ENCODE measurements at places on chromosomes 1 and 21. TPM values are rescaled to one million over a fixed set of nuclear protein-coding genes. Genes with fewer than 3 reads are reported as not detected.
A peak's percentile ranks its signal among the peaks of the same experiment; 100 is the strongest.

Gene TNFRSF4
- total RNA-seq = 0.33 TPM

Gene SLAMF8
- total RNA-seq = not detected

Gene CDC42BPA
- 35.3 TPM for total RNA-seq

- H3K4me3 ChIP-seq = no peak overlapping the region
- no peak for DNase-seq
- no peaks in the 10 kb centered on the region for H3K36me3 ChIP-seq
- peaks cover 7% of the 10 kb centered on the region for H3K27me3 ChIP-seq
- no peaks in the 10 kb centered on the region for H3K4me1 ChIP-seq
These were observed 2.2 kb downstream of the CLEC20A start for GRCh38 chr1:178494569-178494971.

DNA sequence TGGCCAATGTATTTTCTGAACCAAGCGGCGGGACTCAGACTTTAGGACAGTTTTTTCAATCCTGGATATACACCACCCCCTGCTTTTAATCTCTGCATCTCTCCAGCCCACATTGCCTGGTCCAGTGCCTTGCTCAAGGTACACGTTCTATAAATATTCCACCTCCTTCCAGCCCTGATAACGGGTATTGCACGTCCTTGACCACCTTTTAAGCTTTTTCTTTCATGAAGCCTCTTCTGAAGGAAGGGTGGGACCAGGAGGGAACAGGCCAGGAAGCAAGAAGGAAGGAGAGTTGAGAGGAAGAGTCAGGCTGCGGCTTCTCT lies 3.4 kb downstream of the S100A16 start:
- H3K4me1 ChIP-seq = peaks cover 40% of the 10 kb centered on the region
- peak overlapping the region; percentile 43 for H3K4me3 ChIP-seq
- H3K27me3 ChIP-seq = no peaks in the 10 kb centered on the region
- peaks cover 8% of the 10 kb centered on the region for H3K36me3 ChIP-seq
- no peak for DNase-seq

DNA sequence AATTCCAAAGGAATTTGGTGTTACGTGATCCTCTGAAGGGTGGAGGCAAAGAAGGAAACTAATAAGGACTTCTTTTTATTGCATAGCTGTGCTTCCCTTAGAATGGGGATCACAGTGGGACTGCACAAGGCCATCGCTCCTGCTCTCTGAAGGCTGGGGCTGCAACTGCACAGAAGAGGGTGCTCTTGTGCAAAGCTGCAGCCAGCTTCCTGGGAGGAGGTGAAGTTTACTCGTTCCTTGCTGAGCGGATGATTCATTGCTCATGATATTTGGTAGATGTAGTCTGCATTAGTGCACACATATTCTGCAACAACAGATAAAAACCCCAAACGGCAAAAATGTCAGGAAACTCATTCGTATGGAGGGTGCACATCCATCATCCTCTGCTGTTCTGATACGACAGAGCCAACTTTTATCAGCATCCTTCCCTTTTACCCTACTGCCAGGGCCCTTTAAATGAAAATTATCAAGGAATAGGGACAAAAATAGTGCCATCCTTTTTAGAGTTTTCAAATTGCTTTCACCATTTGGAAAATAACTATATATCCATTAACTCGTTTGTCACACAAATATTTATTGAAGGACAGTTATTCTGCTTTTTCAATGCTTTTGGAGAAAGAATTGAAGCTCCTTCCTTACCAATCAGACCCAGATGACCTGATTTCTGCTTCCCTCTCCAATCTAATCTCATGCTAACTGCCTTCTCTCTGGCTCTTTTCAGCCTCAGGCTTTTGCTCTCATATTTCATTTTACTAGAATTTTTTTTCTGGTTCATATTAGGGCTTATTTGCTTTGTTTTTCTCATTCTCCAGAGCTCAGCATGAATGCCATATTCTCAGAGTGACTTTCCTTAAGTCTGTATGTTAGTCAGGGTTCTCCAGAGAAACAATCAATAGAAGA lies 263.6 kb downstream of the DUSP10 start:
- no peak for DNase-seq
- peaks cover 10% of the 10 kb centered on the region for H3K27me3 ChIP-seq
- no peak overlapping the region for H3K27ac ChIP-seq
- H3K4me1 ChIP-seq = peaks cover 4% of the 10 kb centered on the region
- H3K4me3 ChIP-seq = no peak overlapping the region
- no peaks in the 10 kb centered on the region for H3K36me3 ChIP-seq

- H3K27ac ChIP-seq = no peak overlapping the region
- no peak for DNase-seq
- H3K4me3 ChIP-seq = no peak overlapping the region
- no peaks in the 10 kb centered on the region for H3K36me3 ChIP-seq
These were observed 62.2 kb upstream of the ATP1B1 start for GRCh38 chr1:169044296-169044695.

DNA sequence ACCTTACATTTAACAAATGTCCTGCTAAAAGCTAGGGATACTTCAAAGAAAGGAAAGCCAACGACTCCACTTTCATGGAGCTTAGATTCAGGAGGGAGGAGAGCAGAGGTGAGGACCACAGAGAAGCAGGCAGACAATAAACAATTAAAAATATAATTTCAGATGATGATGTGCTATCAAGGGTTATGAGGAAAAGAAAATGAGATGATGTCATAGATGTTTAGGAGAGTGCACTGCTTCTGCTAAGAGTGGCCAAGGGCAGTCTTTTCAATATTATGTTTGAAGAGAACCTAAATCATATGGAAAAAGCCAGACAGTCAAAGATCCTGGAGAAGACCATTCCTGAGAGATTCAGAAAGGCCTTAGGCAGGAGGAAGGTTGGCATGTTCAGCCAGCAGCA lies 66.6 kb upstream of the HOOK1 start:
- no peak overlapping the region for H3K4me3 ChIP-seq
- H3K4me1 ChIP-seq = peaks cover 17% of the 10 kb centered on the region
- peaks cover under 1% of the 10 kb centered on the region for H3K27me3 ChIP-seq
- DNase-seq = no peak
- no peak overlapping the region for H3K27ac ChIP-seq

DNA sequence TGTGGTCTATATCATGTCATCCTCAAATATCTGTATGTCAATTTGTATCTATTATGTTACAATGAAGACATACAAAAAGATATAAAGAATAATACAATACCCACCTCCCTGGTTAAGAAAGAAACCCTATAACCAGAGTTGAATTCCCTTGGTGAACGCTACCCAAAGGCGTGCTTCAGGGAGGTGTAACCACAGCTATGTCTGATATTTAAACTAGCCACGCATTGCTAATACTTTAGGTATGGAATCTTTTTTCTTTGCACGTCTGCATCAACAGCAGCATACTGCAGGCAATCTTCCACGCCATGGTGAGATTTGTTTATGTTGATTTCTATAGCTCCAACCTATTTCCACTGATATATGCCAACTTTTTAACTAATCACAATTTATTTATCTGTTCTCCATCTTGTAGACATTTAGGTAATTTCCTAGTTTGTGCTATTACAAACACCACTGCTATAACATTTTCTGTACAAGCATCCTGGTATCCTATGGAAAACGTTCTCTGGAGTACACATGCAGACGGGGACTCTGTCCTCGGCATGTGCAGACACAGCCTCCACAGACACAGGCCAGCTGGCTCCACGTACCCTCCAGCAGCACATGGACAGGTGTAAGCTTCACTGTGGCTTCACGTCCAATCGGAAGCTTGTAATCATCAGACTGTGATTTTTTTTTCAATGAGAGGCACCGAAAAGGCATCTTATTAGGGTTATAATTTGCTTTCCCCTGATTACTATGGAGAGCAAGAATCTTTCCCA lies 58.5 kb downstream of the HSF2BP start:
- H3K4me1 ChIP-seq = peaks cover 4% of the 10 kb centered on the region
- no peak overlapping the region for H3K4me3 ChIP-seq
- no peaks in the 10 kb centered on the region for H3K27me3 ChIP-seq
- H3K27ac ChIP-seq = no peak overlapping the region

DNA sequence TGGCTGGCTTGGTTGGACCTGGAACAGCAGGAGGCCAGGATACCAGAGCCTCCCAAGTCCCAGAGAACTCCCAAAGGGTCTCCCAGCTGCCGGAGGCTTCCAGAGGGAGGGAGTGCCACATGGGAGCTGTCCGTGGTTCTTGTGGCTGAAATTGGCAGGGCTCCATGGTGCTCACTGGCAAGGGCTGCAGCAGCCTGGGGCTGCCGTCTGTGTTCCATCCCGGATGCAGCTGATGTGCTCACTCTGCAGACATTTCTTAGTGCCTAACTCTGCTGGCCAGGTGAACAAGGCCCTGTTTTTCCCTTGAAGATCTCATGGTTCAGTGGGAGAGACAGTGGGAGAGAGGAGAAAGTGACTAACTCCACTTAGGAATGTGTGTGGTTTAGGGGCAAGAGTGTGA lies 261.1 kb downstream of the CAMTA1 start:
- H3K27ac ChIP-seq = no peak overlapping the region
- H3K4me1 ChIP-seq = no peaks in the 10 kb centered on the region
- no peak overlapping the region for H3K4me3 ChIP-seq
- DNase-seq = peak; percentile 35
- peaks cover 33% of the 10 kb centered on the region for H3K27me3 ChIP-seq

DNA sequence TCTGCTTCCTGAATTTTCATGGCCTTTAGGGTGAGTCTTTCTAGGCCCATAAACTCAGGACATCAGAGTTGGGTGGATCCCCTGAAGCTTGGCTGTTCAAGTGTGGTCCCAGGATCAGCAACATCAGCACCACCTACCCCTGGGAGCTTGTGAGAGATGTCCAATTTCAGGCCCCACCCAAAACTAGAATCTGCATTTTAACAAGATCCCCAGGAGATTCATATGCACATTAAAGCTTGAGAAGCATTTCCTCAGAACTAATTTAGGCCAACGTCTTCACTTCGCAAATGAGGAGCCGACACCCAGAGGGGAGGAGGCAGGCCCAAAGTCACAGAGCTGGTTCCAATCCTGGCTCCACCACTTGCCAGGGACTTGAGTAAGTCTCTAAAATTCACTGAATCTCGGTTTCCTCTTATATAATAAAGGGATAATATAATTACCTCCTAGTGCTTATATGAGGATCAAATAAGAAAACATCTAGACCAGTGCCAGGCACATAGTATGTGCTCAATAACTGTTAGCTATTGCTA lies 10.3 kb upstream of the PHLDA3 start:
- no peaks in the 10 kb centered on the region for H3K36me3 ChIP-seq
- H3K27me3 ChIP-seq = peaks cover 52% of the 10 kb centered on the region
- H3K4me1 ChIP-seq = peaks cover 17% of the 10 kb centered on the region
- no peak overlapping the region for H3K27ac ChIP-seq
- DNase-seq = no peak

GRCh38 chr1:225666495-225666894 lies 13.6 kb upstream of the ENAH start:
- H3K4me1 ChIP-seq = peaks cover 2% of the 10 kb centered on the region
- H3K27ac ChIP-seq = no peak overlapping the region
- H3K27me3 ChIP-seq = no peaks in the 10 kb centered on the region
- no peak overlapping the region for H3K4me3 ChIP-seq
- no peaks in the 10 kb centered on the region for H3K36me3 ChIP-seq
- no peak for DNase-seq

DNA sequence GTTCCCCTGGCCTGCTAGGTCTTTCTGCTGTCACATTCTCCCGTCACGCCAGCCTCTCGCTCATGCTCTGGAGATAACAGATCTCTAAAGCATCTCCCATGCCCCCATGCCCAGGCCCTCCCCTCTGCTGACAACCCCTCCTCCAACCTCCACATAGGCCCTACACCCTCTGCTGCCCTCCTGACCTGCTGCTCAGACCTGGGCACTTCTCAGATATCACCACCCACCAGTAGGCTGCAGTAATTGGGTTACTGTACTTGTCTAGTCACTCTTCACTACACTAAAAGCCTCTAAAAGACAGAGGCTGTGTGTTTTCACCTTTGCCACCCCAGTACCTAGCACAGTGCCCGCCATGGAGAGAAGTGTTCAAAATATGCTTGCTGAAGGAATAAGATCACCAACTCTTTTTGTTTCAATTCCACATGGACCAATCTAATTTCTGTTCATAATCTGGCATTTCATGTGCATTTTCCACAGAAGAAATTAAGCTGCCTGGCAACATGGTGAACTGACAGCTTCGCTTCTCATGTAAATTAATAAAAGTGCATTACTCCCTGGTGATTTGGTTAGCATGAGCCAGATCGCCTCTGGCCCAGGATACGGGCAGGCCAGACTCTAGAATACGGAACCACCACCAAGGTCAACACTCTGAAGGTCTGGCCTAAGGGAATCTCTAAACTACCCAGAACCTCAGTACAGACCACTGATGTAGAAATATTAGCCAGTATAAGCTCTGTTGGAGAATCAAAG lies 20.7 kb downstream of the LBR start:
- no peaks in the 10 kb centered on the region for H3K27me3 ChIP-seq
- H3K4me1 ChIP-seq = peaks cover 24% of the 10 kb centered on the region
- H3K4me3 ChIP-seq = no peak overlapping the region
- H3K36me3 ChIP-seq = peaks cover 46% of the 10 kb centered on the region
- peak overlapping the region; percentile 45 for H3K27ac ChIP-seq
- no peak for DNase-seq

DNA sequence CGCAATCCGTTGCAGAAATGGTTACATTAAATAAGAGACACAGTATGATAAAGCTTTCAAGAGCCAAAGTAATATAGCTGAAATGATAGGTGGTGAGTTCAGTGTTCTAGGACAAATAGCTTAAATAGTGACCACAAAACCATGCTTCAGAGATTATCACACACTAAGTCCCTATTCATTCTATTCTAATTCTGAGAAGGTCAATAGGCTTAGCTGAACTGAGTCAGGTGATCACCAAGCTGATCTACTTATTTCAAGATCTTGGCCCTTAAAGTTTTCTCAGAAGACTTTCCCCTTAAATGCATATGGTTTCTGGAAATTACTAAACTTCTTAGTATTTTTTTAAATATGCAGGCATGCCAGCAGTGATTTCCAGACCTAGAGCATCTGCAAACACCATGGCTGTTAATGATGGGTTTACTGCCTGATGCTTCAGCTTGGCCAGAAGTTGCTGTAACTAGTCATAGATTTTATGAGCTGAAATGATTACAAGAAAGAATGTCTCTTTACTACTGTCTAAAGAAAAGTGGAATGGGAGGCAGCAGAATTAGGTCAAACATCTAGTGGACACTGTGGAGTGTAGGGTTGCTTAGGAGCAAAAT lies 242.9 kb downstream of the ST6GALNAC3 start:
- no peaks in the 10 kb centered on the region for H3K4me1 ChIP-seq
- no peaks in the 10 kb centered on the region for H3K36me3 ChIP-seq
- no peak overlapping the region for H3K27ac ChIP-seq
- H3K27me3 ChIP-seq = no peaks in the 10 kb centered on the region
- no peak for DNase-seq
- no peak overlapping the region for H3K4me3 ChIP-seq

Data from progenitor cell of endocrine pancreas (in vitro differentiated cells).